ENCODE measurements at places on chromosomes 12 and 14. TPM values are rescaled to one million over a fixed set of nuclear protein-coding genes. Genes with fewer than 3 reads are reported as not detected.
A peak's percentile ranks its signal among the peaks of the same experiment; 100 is the strongest.

The CLEC2B gene
- 35.6 TPM for total RNA-seq

DNA sequence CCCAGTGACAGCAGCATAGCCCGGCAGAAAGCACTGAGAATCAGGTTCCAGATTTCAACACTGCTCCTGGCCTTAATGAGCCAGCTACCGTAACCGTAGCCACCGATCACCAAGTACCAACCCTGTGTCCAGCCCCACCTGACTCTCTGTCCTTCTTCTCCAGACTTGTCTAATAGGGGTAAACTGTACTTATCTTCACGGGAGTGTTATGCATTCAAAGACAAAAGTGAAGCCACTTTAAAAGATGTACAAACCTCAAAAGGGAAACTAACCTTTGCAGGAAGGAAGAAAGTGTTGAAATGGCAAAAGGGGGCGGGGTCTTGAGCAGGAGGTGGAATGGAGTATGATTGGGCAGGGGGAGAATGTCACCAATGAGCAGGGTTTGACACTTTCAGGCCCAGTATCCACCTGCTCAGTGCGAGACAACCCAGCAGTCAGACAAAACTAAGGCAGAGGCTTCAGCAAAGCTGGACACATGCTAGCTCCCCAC lies 226.1 kb downstream of the CHST11 start:
- no peak for DNase-seq

- DNase-seq: no peak
Measured at GRCh38 chr12:4224206-4224889, 49.2 kb upstream of the CCND2 start.

DNA sequence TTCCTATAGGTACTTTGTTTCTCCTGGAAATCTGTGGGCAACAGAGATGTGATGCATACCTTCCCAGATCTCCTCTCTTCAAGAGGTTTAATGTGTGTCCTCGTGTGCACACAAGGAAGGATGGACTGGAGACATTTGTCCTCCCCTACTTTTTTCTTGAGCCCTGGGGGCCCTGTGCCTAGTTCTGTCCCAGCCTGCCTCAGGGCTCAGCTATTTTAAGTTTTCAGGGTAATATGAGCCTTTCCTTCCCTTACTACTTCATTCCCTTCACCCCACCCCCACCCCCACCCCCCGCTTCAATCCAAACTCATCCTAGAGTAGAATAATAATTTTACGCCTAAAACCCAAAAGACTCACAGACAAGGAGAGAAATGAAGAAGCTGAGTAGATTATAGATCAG lies 446 bp downstream of the STAC3 start:
- no peak for DNase-seq

GRCh38 chr14:56666294-56666693 lies 86.7 kb downstream of the TMEM260 start:
- DNase-seq: peak; percentile 34

- DNase-seq: no peak
Measured at GRCh38 chr12:793037-793436, 40.7 kb downstream of the WNK1 start.

- DNase-seq: no peak
Measured at GRCh38 chr14:88618476-88618875, 55.6 kb downstream of the ZC3H14 start.

DNA sequence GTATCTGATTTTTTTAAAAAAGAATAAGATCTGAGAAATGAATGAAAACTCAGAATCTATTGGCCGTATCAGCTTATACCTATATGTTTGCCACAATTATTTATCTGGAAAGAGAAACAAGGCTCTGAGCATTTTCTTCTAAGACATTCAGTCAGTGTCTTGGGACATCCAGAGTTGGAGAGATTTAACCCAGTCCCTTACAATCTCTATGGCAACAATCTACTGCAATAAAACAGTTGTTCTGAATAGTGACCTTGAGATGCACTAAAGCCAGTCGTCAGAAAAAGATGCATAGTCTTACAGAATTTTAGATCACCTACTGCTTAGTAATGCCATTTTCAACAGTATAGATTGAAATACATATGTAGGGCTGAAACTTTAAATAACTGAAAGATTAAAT lies 52.0 kb upstream of the SOCS2 start:
- DNase-seq: no peak

DNA sequence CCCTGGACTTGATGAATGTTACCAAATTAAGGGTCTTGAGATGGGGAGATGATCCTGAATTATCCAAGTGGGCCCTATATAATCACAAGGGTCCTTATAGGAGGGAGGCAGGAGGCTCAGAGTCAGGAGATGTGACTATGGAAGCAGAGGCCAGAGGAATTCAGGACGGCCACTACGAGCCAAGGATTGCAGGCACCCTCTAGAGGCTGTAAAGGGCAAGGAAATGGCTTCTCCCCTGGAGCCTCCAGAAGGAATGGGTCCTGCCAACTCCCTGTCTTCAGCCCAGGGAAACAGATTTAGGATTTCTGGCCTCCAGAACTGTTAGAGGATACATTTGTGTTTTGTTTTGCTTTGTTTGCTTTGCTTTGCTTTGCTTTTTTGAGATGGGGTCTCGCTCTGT lies 8.8 kb downstream of the BDKRB1 start:
- DNase-seq: no peak

GRCh38 chr12:59904874-59905521 lies 309.2 kb downstream of the SLC16A7 start:
- no peak for DNase-seq

The SETD1B gene
- 10.6 TPM for total RNA-seq

- no peak for DNase-seq
Measured at GRCh38 chr12:62860020-62860419, 74.9 kb downstream of the PPM1H start.

DNA sequence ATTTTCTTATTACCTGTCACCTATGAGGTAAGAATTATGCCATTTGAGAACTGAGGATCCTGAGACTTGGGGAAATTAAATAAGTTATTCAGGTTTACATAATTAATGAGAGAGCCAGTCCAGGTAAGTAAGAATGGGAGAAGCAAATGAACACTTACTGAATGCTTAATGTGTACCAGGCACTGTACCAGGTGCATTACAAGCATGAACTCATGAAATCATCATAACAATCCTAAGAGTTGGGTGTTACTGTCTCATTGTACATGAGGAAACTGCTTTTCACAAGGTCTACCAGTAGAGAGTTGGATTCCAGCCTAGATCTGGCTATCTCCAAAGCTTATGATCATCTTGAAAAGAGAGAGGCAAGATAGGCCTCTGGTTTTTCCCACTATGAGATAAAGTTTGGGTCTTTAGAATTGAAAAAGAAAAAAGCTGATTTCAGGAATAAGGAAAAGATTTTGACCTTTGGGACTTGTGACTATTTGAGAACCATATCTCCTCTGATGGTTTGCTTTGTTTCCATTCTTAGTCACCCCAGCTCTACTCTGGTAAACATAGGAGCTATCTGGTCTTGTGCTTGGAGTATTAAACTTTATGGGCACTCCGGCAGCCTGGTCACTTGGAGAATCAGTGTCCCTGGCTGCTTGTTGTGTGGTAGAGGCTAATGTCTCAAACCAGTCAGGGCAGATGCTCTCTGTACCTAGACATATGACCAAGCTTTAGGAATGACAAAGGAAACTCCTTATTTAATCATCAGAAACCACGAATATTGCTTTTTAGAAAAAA lies 48.0 kb downstream of the PTHLH start:
- DNase-seq: no peak

The TAS2R7 gene
- not detected for total RNA-seq

GRCh38 chr14:89129570-89129969 lies 287.5 kb downstream of the FOXN3 start:
- DNase-seq: no peak

DNA sequence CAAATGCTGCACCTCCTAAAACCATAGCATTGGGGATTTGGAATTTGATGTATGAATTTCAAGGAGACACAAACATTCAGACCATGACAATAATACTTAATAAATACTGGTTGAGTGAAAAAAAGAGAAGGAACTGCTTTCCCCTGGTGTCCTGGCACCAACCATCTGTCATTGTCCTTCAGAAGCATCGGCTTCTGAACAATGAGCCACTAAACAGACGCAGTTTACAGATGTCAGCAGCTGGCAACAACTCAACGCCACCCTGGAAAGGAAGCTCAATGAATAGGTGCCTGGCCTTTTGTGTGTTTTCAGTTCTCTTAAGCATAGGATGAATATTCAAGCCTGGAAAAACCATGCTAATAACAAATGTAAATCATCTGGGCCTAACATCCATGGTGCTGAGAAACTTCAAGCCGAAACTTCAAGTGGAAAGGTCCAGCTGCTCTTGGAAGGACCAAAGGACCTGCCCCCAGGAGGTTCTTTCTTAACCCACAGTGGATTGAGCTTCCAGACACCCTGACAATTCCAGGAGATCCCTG lies 101.3 kb downstream of the WIF1 start:
- DNase-seq: no peak

GRCh38 chr14:77003960-77004710 lies 24.4 kb downstream of the IRF2BPL start:
- no peak for DNase-seq

The OR6C65 gene
- total RNA-seq: not detected

GRCh38 chr12:22631863-22632463 lies 7.0 kb downstream of the ETNK1 start:
- DNase-seq: no peak

DNA sequence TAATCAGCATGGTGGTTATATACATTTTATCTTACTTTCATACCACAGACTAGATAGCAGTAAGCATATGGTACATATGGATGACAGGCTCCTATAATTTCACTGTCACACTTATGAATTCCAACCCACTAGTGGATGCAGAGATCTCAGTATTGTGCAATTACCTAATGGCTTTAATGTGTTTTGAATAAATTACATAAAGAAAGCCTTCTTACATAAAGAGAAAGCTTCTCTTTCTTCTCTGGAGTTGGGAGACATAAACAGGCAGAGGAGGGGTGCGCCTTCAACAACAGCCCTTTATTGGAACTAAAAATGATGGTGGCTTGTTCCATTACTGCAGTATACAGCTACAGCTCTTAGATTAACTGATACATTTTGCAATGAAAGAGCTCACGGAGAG lies 52.6 kb downstream of the SAV1 start:
- DNase-seq: no peak

DNA sequence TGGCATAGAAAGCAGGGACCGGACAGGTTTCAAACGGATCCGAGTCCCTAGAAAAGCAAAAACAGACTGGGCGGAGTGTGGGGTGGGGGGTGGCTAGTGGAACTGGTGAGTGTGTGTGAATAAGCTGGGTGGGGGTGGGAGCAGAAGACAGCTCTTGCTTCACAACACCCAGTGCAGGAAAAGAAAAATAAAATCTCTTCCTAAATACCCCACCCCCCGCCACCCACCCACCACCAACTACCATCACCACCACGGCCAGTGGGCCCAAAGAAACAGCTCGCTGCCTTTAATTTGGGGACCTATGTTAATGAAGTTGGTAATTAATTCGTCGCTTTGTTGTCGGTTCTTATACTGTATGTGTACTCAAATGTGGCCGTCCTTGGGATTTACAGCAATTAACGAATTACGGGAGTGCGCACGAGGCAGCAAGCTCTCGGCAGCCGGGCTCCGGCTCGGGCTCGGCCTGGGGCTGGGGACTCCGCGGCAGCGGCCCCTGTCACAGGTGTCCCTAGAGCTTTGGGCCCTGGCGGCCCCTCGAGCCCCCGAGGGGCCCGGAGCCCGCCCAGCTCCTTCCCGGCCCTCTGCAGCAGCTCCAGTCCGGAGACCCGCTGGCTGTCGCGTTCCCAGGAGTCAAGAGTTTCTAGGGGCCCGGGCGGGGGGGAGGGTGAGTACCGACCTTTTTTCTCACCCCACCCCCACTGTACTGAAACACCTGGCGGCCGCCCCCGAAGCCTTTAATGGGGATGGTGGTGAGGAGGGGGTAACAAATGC lies 1.5 kb upstream of the OTX2 start:
- no peak for DNase-seq

- DNase-seq: no peak
Measured at GRCh38 chr14:100788942-100789341, 37.0 kb upstream of the MEG3 start.

DNA sequence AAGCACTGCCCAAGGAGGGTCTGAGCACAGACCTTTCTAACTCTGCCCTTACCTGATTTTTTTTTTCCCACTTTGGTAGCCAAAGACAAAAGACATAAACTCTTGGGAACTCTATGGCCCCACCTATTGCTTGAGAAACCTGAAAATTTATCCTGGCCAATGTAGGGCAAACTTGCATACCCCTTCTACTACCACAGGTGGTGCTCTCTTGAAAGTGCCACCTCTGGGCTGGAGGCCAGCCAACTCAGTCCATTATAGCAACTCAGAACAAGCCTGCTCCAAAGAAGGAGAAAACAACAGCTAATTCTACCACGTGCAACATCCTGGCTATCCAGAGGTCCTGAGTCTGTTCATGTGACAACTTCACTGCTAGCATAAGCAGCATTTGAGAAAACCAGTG lies 55.7 kb upstream of the ABCD2 start:
- no peak for DNase-seq

GRCh38 chr14:101056446-101056845 lies 152.9 kb upstream of the RTL1 start:
- no peak for DNase-seq

The CLEC7A gene
- 7.9 TPM for total RNA-seq

GRCh38 chr12:107558816-107559382 lies 126.7 kb upstream of the PWP1 start:
- DNase-seq: no peak

DNA sequence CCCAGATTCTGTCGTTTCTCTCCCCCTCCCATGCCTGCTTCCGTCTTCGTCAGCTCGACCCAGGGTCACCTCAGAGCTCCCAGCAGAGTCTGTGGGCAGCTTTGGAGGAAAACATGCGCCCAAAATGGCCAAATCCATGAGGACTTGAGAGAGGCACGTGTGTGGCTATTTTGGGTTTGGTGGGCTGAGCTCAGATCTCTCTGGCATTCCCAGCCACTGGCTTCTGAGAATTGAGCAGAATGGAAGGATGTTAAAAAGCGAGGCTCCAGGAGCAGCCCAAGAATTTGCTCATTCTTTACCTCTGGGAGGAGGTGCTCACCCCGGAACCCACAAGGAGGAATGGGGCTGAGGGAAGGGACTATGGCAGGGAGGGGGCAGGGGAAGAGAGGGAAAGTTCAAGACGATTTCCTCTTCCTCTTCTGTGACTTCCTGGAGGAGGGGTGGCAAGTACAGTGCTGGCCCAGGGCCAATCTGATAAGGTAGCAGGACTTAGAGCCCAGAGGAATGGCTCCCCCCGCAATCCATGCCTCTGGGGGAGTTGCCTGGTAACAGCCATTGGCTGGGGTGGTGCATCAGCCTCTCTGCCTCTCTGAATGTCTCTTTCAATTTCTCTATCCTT lies 20.1 kb downstream of the TSPAN9 start:
- no peak for DNase-seq

GRCh38 chr12:31591380-31591901 lies 505 bp upstream of the DENND5B start:
- no peak for DNase-seq

The SCARB1 gene
- total RNA-seq: 20.6 TPM

DNA sequence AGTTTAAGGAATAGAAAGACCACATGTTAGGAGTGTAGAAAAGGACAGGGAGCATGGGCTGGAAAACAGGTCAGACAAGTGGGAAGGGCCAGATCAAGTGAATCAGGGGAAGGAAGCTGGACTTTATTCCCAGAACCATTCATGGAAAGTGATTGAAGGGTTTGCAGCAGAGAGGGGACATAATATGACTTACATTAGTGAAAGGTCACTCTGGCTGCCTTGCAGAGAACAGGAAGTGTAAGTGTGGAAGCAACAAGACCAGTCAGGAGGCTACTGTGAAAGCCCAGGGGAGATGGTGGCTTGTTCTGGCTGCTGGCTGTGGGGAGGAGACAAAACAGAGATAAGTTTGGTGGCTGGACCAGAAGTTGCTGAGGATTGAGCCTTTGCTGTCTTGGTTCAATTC lies 69.1 kb downstream of the VCPKMT start:
- DNase-seq: no peak

The GARIN6 gene
- not detected for total RNA-seq

Measured in vagina (tissue), 2 donors.